ENCODE measurements at places on chromosomes 5 and 9.
A peak's percentile ranks its signal among the peaks of the same experiment; 100 is the strongest.

GRCh38 chr9:1604942-1605560, 410.1 kb upstream of the SMARCA2 start:
- DNase-seq, result peak; percentile 49

- no peak for DNase-seq
Observed at GRCh38 chr5:126519637-126520592, 75.1 kb downstream of the ALDH7A1 start.

DNA sequence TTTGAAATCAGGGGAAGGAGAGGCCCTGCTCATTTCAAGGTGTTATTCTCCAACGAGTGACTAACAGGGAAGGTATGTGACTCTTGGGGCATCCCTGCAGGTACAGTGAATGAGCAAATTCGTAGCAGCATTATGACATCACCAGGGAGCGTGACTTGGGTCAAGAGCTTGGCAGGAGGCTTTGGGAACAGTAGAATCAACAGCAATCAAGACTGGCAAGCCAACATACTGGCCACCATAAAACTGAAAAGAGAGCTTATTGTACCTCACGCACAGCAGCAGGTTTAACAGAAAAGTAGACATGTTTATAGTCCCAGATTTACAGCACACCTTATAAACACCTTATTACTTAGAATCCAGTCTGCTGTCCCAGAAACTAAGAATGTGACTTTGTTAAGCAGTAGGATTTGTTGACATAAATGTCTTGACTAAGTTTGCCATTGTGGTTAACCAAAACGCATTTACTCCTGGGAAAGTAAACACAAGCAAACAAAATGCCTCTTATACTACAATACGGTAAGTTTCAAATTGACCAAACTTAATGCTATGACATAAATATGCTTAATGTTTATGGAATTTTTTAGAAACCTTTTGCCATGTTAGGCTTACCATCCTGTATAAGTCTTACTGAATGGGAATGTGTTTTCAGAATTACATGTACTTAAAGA, 297.8 kb downstream of the NPR3 start:
- no peak for DNase-seq

DNA sequence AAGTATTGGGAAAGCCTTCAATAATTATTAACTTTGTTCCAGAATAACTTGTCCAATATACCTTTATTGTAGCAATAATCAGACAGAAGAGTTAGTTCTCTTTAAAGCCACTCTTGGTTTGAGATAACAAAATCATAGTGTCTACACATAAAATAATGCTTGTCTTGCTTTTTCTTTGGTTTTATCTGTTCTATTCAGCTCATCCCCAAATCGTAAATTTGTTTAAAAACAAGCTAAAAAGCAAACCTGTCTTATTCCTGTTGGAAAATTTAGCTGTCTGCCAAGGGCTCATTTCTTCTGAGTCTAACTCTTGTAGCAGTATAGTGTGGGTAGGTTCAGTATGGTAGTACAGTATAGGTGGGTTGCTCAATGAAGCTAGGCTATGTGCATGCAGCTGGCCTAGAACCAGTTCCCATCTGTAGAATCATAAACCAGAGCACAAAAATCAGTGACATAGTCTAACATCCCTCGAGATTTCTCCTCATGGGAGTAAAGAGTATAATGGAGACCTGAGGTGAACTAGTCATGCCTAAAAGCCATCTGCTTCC, 17.9 kb upstream of the APBA1 start:
- DNase-seq, result no peak

DNA sequence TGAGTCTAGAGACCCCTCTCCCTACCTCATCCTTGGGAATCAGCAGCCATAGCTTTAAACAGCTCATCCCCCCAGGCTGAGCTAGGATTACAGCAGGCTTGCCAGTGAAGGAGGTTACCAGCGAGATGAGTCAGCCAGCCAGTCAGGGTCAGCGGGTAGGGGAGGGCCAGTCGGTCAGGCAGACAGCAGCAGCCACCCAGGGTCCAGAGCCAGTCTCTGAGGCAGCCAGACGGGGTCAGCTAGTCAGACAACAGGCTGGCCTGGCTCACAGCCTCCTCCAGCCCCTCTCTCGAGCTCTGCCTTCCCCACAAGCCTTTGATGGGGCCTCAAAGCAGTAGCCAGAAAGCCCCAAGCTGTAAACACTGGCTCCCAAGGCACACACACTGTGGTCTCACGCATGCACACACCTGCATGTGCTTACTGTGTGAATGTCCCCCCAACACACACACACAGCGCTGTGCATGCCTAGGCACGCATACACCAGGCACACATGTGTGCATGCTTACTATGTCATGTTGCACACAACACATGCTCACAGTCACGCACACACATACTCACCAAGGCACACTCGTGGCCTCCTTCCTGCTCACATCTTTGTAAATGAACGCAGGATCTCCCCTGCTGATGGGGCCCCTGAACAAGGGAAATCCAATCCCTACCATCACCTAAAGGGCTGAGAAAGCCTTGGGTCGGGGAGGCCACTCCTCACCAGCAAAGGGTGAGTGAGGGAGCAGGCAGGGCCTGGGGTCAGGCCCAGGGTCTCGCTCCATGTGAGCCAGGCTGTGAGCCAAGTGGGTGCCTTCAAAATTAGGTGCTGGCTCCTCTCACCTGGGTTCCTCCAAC, 28.2 kb upstream of the CPLX2 start:
- no peak for DNase-seq

DNA sequence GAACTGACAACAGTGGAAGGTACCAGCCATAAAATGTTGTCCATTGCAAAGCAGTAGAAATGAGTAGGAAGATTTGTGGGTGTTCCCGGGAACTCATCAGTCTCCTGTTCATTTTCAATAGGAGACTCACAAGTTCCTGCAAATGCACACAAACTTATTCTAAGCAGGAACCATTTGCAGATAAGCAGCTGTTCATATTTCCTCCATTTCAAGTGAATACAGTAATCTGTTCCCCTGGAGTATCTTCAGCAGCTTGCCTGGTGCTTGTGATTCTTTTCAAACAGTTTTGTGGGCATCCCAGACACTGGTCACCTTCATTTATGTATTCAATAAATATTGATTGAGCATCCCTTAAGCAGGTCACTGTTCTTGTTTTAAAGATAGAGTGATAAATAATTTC, 1315.5 kb upstream of the C9orf72 start:
- DNase-seq, result no peak

DNA sequence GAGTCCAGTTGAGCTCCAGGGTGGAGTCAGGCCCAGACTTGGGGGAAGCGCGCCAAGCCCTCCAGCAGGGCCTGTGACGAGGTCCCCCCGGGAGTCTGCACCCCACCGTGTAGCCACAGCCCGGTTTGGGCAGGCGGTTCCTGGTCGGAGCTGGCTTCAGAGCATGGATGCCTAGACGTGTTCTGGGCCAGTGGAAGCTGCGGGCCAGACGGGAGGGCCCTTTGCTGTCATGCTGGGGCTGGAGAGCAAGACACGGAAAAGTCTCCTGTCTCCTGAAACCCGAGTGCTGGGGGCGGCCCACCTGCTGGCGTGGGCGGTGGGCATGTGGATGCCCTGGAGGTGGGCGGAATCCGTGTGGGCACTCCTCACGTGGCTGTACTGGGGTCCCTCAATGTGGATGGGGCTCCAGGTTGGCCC, 1.9 kb downstream of the GPSM1 start:
- DNase-seq, result no peak

- DNase-seq, result no peak
Observed at GRCh38 chr9:82535432-82535998, 527.4 kb downstream of the RASEF start.

DNA sequence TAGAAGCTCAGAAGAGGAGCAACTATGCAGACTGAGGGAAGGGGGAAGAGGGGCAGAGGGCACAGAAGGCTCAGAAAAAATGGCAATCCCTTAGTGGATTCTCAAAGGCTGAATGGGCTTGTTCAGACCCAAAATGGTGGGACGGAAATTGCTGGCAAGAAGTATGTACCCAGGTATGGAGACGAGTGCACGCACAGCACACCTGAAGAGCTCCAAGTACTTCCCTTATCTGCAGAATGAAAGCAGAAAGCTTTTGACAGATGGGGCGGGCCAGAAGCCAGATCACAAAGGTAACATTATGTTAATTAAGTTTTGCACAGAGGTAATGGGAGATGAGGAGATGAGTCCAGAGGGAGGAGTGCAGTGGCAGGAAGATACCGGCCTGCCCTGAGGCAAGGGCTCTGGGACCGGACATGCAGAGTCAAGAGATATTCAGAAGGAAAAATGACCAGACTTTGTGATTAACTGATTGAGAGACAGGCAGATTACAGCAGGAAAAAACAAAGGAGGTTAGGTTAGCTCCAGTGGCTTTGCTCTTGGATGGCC, 138.1 kb upstream of the PIK3R1 start:
- DNase-seq, result no peak

GRCh38 chr5:36998578-36998977, 122.0 kb downstream of the NIPBL start:
- DNase-seq, result no peak

GRCh38 chr5:73962801-73963425, 336.9 kb downstream of the ARHGEF28 start:
- no peak for DNase-seq

- DNase-seq, result no peak
Observed at GRCh38 chr9:106896695-106897094, 33.7 kb downstream of the ZNF462 start.

DNA sequence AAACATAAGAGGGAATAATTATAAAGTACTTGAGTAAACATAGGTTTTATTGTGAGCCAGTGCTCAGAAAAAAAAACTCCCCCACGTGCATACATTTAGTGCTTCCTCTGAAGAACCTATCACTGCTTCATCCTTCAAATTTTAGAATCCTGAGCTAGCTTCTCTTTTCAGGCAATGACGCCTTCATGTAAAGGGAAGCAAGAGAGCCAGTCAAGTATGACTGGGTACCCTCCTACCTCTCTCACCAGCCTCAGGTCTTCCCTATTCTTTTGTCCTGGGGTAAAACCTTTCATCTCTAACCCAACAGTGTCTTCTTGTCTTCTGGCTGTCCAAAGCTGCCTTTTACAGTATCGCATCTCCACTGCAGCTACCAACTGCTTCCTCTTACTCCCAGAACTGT, 32.0 kb downstream of the PLPP1 start:
- DNase-seq, result no peak

DNA sequence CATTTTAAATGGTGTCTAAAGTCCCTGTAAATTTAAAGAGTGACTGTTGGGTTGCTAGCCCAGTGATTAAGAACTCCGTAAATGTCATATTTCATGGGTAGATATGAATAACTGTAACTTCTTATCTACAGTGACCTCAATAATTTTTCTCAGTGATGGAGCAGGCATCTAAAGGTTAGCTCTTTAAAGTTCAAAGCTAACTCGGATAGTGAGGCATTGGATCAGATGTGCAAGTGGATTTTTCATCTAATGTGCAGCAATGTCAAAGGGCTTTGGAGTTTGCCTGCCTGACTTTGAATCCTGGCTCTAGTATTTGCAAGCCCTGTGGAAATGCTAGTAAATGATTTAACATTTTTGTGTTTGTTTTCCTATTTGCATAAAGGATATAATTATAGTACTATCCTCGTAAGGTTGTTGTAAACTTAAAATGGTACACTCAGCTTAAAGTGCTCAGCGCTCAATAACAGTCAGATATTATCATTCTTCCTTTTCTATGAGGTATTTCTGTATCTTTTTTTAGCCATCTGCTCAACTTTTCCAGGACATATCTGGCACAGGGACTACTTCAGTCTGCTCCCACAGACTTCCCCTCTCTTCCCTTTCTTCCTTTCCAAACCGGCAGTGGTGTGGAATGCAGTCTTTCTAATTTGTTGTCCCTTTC, 163.7 kb upstream of the ELL2 start:
- no peak for DNase-seq

- no peak for DNase-seq
Observed at GRCh38 chr5:103706939-103707682, 144.5 kb upstream of the NUDT12 start.

GRCh38 chr5:150510460-150511263, 2.7 kb downstream of the NDST1 start:
- no peak for DNase-seq

GRCh38 chr5:64526734-64527439, 21.1 kb downstream of the RGS7BP start:
- no peak for DNase-seq

- no peak for DNase-seq
Observed at GRCh38 chr5:88557881-88558280, 289.2 kb upstream of the TMEM161B start.

DNA sequence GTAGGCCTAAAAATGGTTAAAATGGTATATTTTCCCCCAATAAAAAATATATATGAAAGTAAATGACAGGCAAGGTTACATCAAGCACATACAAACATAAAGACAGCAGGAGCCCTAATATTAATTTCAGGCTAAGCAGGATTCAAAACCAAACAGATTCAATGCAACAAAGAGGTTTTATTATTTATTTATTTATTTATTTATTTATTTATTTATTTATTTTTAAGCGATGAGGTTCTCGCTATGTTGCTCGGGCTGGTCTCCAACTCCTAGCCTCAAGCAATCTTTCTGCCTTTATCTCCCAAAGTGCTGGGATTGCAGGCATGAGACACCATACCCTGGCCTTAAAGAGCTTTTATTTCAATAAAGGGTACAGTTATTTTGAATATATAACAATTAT, 106.4 kb upstream of the SHB start:
- no peak for DNase-seq

DNA sequence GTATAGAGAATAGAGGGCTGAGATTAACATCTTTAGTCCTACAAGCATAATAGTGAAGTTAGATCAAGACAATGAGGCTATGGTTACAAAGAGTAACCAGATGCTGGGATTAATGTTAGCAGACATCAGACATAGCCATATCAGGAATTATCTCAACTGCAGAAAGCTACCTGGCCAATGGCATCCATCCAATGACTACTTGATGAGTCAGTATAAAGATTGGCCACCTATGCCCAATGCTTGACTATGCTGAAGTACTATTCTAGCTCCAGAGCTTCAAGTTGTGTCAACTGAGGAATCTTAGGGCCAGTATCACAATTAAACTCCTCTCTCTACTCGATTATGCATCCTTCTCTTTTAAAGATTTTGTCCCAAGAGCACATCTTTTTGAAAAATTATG, 541.4 kb downstream of the PRELID2 start:
- no peak for DNase-seq

DNA sequence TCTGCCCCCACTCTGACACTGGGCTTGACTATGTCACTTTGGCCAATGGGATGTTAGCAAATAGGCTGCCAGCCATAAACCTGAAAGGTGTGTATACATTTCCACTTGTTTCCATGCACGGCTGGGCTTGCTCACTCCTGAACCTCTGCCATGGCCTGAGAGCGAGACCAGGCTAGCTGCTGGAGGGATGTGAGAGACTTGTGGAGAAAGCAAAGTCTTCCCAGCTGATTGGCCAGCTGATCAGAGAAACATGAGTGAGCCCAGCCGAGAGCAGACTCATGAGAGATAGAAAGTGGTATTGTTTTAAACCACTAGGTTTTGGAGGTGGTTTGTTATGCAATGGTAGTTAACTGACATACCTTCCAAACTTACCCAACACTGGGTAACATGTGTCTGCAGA, 13.9 kb downstream of the FAM193B start:
- no peak for DNase-seq

- DNase-seq, result no peak
Observed at GRCh38 chr5:143964919-143965318, 153.0 kb downstream of the HMHB1 start.

DNA sequence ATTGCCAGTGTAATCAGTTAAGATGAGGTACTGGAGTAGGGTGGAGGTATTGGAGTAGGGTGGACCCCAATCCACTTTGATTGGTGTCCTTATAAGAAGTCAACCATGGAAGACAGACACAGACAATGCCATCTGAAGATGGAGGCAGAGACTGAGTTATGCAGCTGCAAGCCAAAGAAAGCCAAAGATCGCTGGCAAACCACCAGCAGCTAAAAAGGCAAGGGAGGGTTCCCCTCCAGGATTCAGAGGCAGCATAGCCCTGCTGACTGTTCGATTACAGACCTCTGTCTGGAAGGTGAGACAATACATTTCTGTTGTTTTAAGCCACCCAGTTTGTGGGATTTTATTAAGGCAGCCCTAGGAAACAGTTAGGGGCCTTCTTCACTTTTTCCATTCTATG, 30.5 kb upstream of the CKMT2 start:
- no peak for DNase-seq
